RWPE1 (cell line): ENCODE measurements at places on chromosomes 11 and 22.

DNA sequence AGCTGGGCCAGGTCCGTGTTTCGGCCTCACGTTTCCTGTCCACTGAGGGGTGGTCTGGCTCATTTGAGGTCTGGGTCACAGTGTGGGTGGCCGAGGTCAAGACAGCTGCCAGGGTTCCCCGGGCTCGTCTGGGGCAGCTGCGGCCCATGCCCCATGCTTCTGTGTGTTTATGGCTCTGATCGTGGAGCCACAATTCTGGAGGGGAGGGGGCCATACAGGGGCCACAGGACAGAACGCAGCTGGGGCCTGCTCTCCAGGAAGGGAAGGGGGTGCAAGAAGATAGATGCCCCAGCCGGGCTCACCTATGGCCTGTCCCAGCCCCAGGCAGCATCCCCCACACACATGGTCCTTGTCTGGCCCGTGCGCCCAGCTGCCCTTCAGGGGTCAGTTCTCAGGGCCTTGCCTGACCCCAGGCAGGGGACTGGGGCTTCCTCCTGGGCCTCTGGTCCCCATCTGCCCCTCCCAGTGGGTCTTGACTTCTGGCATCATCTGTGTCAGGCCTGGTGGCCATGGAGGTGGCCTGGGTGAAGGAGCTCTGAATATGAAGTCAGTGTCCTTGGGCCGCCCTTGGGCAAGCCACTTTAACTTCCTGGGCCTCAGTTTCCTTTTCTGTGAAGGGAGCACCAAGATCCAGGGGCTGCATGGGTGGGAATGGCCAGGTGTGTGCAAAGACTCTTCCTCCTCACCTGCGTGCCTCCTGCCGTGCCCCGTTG, 8.4 kb downstream of the TSPAN32 start:
- DNase-seq = no peak

- DNase-seq = no peak
Measured at GRCh38 chr11:36132940-36133339, 156.3 kb downstream of the COMMD9 start.

GRCh38 chr11:3232956-3233355, 739 bp upstream of the MRGPRE start:
- no peak for DNase-seq

GRCh38 chr11:134780486-134781147, 368.6 kb upstream of the B3GAT1 start:
- DNase-seq = no peak

- no peak for DNase-seq
Measured at GRCh38 chr11:133811850-133812685, 33.2 kb downstream of the SPATA19 start.

DNA sequence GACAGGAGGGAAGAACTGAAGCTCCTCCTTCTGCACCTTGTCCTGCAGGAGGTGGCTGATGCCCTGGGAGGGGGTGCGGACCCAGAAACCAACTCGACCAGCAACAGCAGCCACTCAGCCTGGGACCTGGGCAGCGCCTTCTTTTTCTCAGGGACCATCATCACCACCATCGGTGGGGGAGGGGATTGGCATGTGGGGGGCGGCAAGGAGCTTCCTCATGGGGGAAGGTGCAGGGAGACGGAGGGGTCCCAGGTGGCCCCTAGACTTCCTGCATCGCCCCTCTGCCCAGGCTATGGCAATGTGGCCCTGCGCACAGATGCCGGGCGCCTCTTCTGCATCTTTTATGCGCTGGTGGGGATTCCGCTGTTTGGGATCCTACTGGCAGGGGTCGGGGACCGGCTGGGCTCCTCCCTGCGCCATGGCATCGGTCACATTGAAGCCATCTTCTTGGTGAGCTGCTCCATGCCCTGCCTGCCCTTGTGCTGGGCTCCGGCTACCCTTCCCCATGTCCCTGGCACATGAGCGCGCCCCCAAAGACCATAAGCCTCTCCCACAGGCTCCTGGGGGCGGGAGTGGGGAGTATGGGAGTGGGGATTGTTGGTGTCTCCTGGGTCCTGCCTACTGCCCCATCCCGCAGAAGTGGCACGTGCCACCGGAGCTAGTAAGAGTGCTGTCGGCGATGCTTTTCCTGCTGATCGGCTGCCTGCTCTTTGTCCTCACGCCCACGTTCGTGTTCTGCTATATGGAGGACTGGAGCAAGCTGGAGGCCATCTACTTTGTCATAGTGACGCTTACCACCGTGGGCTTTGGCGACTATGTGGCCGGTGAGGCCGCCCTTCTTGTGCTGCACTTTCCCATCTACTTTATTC, 3.1 kb upstream of the CATSPERZ start:
- DNase-seq = no peak

- no peak for DNase-seq
Measured at GRCh38 chr11:44205352-44205751, 104.6 kb downstream of the ALX4 start.

- peak; percentile 65 for DNase-seq
Measured at GRCh38 chr11:11845071-11845470, 3.3 kb downstream of the USP47 start.

DNA sequence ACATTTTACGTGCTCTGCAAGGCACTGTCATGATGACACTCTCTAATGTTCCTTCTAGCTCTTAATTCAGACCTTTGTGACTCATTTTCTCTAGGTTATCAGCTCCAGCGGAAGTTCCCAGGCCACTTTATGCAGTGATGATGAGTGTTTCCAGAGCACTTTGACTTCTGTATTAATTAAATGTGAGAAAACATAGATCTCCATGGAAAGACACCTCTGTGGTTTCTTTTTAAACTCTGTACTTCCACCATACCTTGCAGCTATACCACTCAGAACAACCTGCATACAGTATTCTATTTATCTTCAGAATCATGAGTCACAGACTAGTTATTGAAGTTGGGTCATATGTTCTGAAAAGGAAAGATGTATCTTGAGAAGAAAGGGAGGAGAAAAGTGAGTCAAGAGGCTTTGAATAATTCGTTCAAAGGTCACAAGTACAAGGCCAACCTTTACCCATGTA, 175.6 kb upstream of the TENM4 start:
- peak; percentile 20 for DNase-seq

DNA sequence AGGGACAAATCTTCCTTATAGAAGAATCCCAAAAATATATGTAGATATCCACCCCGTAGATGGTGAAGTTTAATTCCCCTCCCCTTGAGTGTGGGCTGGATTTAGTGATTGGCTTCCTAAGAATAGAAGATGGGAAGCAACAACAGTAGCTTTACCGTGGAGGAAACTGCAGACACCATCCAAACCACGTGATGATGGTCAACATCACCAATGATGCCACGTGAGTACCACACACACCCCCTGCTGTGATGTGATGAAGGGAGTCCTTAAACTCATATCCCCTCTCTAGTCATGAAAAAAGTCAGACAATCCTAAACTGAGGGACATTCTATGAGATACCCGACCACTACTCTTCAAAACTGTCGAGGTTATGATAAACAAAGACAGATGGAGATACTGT, 76.4 kb upstream of the SLC22A12 start:
- no peak for DNase-seq

- no peak for DNase-seq
Measured at GRCh38 chr11:101049813-101050212, 79.8 kb downstream of the PGR start.

- DNase-seq = no peak
Measured at GRCh38 chr22:27108425-27109114, 451.2 kb downstream of the MIAT start.

GRCh38 chr22:22957090-22957489, 69.5 kb downstream of the IGLL5 start:
- no peak for DNase-seq

DNA sequence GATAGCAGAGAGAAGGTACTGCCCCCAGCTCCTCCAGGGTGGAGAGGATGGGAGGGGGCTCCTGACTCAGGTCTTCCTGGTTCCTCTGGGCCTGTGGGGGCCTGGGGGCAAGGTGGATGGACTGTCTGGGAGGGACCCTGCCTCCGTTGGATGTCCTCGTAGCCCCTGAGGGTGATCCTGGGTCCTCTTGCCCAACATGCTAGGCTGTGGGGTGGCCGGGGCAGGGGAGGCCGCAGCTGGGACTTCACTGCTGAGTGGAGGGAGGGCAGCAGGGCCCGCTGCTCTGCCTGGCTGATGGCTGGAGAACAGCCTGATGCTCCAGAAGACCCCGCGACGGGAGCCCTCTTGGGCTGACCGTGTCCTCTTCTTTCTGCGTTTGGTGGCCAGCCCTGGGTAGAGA, 13.4 kb downstream of the FRMD8 start:
- DNase-seq = no peak

- no peak for DNase-seq
Measured at GRCh38 chr11:1923201-1923956, 3.9 kb downstream of the TNNT3 start.

- DNase-seq = no peak
Measured at GRCh38 chr11:121606354-121606753, 153.6 kb upstream of the SORL1-AS1 start.

DNA sequence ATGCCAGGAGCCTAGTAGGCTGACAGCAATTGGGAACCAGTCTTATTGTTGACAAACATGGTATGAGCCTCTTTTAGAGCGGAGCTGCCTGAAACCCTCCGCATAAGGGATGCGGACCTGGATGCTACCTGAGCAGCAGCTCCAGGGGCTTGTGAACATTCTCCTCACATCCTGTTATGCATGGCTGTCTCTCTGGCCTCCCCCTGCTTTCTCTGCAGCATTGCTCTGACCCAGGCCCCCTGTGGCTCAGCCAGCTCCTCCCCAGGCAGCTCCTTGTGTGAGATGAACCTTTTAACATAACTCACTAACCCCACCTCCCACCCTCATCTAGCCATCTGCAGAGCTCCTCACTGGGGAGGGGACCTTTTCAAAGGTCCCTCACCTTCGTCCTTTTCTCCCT, 6.0 kb downstream of the BMAL1 start:
- DNase-seq = no peak

- no peak for DNase-seq
Measured at GRCh38 chr11:123681030-123681429, 26.6 kb upstream of the SCN3B start.

GRCh38 chr11:63916837-63917691, at the start of gene RCOR2:
Gene RCOR2 (minus strand): TSS chr11:63917164. CDS start chr11:63916456, 708 bp downstream.
- peak; percentile 74 for DNase-seq

GRCh38 chr11:86182976-86183584, 61.5 kb upstream of the EED start:
- peak; percentile 62 for DNase-seq

GRCh38 chr22:49664371-49664881, 163.2 kb downstream of the BRD1 start:
- DNase-seq = no peak

DNA sequence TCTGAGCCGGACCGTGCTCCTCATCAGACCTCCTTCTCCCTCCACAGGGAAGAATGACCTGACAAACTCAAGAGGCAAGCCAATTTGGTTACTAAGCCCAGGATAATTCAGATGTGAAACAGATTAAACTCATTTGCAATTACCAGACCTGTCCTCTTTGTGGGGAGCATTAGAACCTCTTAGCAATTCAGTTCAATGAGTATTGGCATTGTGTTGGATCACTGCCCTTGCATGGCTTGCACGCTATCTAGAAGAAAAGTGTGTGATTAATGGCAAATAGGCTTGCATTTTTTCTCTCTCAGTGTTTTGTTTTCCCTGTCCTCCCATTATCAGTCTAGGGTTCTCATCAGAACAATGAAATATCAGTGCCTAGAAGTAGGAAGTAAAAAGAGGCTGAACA, 365.6 kb downstream of the OPCML start:
- DNase-seq = no peak

DNA sequence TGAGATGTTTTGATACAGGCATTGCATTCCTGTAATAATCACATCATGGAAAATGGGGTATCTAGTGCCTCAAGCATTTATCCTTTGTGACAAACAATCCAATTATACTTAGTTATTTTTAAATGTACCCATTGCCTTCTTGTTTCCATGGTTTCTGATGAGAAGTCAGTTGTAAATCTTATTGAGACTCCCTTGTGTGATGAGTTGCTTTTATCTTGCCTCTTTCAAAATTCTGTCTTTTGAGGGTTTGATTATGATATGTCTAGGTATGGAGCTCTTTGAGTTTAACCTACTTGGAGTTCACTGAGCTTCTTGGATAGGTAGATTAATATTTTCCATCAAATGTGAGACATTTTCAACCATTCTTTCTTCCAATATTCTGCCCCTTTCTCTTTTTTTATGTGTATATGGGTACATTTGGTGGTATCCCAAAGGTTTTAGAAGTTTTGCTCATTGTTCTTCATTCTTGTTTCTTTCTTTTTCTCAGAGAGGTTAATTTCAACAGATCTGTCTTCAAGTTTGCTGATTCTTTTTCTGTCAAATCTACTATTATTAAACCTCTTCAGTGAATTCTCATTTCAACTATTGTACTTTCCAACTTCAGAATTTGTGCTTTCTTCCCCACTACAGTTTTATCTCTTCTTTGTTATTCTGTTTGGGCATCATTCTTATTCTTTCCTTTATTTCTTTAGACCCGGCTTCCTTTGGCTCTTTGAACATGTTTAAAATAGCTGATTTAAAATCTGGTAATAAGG, 13.7 kb downstream of the NAGA start:
- DNase-seq = no peak

GRCh38 chr11:14378171-14378570, 19.2 kb upstream of the RRAS2 start:
- DNase-seq = no peak

DNA sequence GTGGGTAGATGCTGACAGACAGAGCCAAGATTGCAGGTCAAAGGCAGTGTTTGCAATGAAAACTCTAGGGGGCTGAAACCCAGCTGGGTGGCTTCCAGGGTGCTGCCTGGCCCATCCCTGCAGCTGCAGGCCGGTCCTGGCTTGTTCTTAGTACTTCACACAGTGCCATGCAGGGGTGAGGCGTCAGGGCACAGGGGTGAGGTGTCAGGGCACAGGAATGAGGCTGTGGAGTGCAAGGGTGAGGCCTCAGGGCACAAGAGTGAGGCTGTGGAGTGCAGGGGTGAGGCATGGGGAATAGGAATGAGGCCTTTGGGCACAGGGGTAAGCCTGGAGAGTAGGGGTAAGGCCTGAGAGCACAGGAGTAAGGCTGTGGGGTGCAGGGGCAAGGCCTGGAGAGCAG, 337.6 kb downstream of the TBC1D22A start:
- no peak for DNase-seq

DNA sequence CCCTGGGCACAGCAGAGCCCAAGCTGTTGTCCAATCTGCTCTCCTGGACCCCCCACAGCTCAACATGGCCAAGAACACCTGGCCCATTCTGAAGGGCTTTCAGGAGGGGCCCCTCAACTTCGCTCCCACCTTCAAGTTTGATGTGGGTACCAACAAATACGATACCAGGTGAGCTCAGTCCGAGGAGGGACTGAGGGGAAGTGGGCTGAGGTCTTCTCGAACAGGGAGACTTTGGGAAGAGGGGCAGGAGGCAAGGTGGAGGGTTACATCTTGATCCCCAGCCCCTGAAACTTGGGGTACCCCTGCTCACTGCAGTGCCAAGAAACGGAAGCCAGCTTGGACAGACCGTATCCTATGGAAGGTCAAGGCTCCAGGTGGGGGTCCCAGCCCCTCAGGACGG, 5.4 kb downstream of the INPP5J start:
- DNase-seq = no peak

- no peak for DNase-seq
Measured at GRCh38 chr22:44500599-44500998, 2.6 kb upstream of the RTL6 start.

GRCh38 chr11:130852589-130852988, 63.7 kb downstream of the SNX19 start:
- DNase-seq = no peak
